Glutamatergic neuron (in vitro differentiated cells): ENCODE measurements at places on chromosomes 6 and 20. TPM values are rescaled to one million over a fixed set of nuclear protein-coding genes. Genes with fewer than 3 reads are reported as not detected.
A peak's percentile ranks its signal among the peaks of the same experiment; 100 is the strongest.

FAM184A gene
- 20.0 TPM for total RNA-seq

CST1 gene
- not detected for total RNA-seq

- DNase-seq, result no peak
Measured at GRCh38 chr20:63833776-63834490, 2.9 kb upstream of the ZBTB46 start.

DNA sequence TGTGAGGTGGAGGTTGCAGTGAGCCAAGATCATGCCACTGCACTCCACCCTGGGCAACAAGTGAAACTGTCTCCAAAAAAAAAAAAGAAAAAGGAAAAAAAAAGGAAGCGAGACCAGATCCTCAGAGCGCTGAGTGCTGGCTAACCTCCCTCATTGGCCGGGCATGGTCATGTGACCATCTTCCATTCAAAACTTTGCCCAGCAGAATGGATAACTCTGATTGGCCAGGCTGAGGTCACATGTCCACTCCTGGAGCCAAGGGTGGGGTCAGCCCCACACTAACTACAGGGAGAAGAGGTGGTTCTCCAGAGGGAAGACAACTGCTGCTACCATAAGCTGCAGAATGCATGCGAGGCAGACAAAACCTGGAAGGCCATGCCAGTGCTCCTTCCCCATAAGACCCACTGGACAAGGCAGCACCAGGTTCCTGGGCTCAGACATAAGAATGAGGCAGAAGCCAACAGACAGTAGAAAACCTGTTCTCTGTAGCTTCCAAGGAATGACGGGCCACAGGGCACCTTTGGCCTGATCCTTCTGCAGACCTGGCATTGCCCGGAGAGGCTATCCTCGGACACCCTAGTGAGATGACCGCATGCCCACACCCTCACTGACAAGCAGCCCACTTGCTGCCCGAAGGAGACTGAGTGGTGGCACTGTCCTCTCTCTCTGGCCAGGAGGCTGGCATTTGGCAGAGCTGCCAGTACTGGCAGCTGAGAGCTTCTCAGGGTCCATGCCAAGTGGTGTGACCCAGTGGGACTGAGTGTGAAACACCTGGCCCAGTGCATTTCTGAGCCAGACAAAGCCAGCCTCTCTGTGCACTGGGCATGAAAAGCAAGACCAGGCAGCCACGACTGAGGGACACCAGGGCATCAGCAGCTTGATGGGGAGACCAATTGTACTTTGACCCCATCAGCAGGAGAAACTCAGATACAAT is 311.9 kb upstream of the SULF2 start:
- no peak for DNase-seq

GRCh38 chr6:92399911-92400310 is 1019.4 kb downstream of the EPHA7 start:
- DNase-seq, result no peak

GRCh38 chr20:45098103-45098773 is 2.7 kb downstream of the KCNS1 start:
- DNase-seq, result peak; percentile 65

- no peak for DNase-seq
Measured at GRCh38 chr6:18021166-18021850, 33.9 kb upstream of the KIF13A start.

GRCh38 chr20:51237278-51237677 is 214.4 kb upstream of the KCNG1 start:
- no peak for DNase-seq

GHRH gene
- not detected for total RNA-seq
